Stimulated activated CD4-positive, alpha-beta T cell treated with anti-CD3 and anti-CD28 coated beads, Interleukin-1b, Interleukin-23, amount 100 ng/mL, for 1 hour (primary cell): ENCODE measurements at places on chromosomes 3 and 15.

GRCh38 chr15:99433026-99433756, 132.6 kb upstream of the MEF2A start:
- no peak for DNase-seq

DNA sequence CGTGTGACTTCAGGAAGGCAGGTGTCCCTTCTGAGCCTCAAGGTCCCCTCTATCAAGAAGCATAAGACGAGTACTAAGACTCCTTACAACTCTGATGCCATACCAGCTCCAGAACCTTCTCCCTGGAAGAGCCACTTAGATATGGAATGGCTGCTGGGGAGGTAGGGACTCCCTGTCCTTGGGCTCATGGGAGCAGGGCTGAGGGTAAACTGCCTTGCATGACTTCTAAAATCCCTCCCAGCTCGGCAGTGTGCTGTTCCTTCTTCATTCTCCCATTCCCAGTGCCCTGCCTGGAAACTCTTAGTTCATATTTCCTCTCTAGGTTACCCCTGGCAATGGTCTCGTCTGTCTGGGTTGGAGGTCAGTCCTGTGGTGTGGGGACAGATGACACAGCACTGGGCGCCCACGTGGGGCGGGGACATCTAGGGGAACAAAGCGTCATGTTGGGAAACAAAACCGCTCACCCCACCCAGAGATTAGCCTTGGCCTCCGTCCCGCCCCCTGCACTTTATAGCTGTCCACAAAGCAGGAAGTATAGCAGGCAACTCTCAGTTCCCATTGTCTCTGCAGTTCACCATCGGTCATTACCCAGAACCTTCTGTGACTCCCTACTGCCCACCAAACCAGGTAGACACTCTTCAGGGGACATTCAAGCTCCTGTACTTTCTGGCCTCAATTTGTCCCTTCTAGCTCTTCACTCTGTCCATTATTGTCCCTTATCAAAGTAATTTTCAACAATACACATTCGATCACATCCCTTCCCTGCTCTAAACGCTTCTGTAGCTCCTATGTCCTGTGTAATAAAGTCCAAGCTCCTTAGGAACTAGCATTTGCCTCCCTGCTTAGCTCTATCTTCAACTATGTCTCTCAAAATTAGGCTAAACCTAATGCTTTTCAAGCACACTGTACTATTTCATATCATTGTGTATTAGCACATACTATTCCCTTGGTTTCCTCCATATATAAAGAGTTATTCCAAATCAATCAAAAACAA, 73.8 kb downstream of the IQSEC1 start:
- DNase-seq = no peak

DNA sequence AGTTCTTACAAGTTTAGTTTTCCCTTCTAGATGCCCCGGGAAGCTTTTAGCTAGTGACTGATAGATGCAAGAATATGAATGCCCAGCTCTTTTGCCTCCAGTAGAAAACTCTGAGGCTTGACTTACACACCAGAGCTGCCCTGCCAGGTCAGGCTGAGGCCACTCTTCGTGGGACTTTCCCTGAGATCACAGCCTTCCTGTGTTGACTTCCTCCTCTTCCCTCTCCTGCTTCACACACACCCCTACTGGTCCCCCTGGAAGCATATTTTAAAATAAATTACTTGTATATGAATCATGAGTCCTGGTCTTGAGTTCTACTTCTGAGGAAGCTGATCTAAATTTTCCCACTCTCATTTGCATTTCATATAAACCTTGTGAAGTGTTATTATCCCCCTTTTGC, 413.7 kb downstream of the PDCD6IP start:
- no peak for DNase-seq

DNA sequence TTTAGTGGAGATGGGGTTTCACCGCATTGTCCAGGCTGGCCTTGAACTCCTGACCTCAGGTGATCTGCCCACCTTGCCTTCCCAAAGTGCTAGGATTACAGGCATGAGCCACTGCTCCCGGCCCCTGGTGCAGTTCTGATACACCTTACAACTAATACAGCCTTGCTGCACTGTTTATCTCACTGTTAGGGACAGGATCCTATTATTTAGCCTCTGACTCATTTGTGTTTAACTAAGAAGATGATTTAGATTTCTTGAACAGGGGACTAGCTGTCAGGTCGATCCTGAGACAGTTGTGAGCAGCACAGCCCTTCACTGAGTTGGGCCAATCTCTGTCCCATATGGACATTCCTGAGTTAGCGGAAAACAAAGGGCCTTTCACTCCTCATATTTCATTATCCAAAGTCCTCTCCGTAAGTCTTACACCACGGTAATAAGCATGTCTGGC, 19.2 kb downstream of the GYG1 start:
- DNase-seq = no peak

DNA sequence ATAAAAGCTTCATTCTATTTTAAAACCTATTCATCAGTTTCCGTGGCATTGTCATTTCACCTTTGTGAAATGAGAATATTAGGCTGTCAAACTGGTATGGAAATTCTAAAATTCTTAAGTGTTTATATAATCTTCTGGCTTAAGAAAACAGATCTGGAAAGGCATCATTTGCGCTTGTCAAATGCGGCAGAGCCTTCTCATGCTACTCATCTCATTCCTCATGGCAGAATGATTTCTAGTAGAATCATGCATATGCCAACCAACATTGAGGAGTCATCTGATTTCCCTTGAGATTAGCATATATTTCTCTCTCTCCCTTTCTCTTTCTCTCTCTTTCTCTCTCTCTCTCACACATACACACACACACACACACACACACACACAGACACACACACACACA, 48.8 kb downstream of the STRIT1 start:
- DNase-seq = no peak

- no peak for DNase-seq
These were observed 137.5 kb upstream of the CCNL1 start for GRCh38 chr3:157297328-157297915.

DNA sequence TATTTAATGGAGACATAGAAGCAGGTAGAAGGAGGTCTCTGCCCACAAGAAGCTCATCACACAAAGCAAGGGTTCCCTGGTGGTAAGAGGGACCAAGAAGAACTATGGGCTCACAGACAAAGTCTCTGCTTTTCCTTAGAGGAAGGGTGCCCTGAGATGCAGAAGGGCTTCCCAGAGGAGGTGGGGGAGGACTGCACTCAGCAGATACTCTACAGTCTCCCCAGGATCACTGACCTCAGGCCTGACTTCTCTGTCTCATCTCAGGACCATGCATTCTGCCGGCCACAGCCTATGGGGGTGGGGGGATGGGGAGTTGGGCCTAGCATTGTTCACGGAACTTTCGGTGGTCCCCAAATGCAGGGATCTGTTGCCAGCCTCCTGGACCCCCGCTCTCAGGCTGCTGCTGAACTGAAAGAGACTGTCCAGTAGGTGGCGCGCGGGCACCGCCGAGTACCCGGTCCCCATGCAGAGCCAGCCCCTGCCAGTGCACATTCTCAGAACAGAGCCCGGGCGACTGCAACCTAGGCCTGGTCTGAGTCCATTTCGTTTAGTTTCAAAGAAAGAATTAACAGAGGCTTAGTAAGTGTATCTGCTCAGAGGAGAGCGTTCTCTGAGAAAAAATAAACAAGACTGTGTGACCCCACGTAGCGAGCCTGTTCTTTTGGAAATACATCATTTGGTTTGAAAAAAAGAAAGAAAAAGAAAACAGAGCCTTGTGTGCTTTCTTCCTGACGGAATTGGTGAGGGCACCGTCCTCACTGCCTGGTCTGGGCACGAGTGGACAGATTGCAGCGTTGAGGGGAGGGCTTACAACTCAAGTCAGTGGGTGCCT, 74.1 kb downstream of the LRTM1 start:
- DNase-seq = no peak

GRCh38 chr3:116445311-116445841, at the start of gene LSAMP:
LSAMP (minus strand) TSS chr3:116445487.
- DNase-seq = no peak

DNA sequence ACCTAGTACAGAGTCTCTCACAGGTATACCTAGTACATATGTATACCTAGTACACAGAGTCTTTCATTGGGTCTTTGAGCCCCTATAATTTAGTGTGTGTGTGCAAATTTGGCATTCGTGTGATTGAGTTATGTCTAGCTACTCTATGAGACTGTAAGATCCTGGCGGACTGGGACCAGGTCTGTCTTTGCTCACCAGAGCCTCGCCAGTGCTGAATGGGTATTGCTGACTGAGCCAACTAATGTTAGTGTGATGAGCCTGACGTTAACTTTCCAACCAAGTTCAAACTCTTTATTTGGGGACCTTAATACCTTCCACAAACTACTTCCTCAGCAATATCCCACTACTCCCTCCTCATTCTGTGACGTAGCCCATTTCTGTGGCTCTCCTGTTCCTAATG, 35.6 kb downstream of the SETMAR start:
- no peak for DNase-seq

DNA sequence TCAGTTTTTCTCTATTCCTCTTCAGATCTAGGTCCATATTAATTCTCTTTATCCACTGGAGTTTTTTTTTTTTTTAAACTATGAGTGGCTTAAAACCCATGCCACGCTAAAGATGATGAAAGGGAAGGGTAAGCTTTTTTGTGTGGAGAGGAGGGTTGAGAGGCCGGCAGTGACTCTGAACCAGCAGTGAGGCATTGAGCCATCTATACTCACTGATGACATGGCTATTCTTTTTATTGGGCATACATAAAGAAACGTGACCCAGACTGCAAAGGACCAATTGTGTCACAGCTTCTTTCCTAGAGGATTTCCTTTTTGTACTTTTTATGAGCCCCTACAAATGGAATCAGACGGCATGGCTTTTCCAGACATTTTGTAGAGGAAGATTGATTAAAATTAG, 662.2 kb downstream of the AGBL1 start:
- no peak for DNase-seq

DNA sequence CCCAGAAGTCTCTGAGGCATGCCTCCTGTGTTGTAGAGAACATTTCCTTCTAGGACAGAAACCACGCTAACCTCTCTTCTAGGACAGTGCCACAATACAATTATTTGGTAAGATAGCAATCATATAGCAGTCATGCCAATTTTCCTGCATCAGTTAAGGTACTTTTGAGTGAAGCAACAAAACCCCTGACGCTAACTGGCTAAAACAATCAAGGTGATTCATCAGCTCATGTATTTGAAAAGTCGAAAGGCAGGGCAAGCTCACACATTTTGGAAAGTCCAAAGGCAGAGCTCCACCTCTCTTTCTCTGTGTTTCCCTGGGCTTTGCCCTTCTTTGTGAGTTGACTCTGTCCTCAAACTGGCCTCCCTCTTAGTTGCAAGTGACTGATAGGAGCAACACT, 10.1 kb downstream of the TERC start:
- no peak for DNase-seq

GRCh38 chr3:23969393-23969792, 24.3 kb downstream of the NR1D2 start:
- DNase-seq = no peak
